ENCODE measurements at places on chromosomes 12 and 14.

DNA sequence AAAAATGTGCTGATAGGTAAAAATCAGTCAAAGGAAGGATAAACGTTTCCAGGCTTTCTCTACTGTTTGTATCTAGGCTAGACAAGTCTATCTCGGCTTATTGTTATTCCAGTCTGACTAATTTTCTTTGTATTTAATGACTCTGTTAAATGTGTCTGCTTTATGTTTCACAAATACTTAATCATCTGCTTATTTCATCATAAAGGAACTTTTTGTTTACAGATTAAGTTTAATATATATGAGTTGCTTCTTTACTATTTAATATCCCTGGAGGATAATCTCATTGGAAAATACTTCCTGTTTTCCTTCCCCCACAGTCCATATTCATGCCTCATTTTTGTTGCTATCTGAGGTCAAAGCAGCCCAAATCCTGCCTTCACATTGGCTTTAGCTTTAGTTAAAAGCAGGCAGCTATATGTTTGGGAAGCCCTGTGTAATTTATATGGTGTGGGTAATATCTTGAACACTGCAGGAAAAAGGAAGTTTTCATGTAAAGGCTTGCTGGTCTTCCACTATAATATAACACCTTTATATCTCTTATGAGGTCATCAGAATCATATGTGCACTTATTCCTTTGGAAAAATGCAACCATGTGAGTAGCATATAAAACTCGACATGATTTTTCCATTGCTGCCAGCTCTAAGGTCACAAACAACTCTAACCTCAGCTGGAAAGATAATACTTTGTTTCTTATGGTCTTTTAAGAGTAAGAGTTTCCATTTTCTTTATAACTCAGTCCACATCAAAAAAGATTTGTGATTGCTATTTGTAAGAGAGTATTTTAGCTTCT is 76.8 kb downstream of the ALX1 start:
- no peak for DNase-seq

DNA sequence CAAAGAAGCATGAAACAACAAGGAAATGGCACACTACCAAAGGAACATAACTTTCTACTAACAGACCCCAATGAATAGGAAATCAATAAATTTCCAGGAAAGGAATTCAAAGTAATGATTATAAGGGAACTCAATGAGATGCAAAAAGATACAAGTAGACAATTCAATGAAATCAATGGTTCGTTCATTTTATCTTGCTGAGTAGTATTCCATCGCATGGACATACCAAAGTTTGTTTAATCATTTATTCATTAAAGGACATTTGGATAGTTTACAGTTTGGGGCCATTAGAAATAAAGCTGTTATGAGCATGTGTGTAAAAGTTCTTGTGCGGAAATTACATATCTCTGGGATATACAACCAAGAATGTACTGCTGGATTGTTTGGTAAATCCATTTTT is 35.0 kb upstream of the LYZ start:
- no peak for DNase-seq

DNA sequence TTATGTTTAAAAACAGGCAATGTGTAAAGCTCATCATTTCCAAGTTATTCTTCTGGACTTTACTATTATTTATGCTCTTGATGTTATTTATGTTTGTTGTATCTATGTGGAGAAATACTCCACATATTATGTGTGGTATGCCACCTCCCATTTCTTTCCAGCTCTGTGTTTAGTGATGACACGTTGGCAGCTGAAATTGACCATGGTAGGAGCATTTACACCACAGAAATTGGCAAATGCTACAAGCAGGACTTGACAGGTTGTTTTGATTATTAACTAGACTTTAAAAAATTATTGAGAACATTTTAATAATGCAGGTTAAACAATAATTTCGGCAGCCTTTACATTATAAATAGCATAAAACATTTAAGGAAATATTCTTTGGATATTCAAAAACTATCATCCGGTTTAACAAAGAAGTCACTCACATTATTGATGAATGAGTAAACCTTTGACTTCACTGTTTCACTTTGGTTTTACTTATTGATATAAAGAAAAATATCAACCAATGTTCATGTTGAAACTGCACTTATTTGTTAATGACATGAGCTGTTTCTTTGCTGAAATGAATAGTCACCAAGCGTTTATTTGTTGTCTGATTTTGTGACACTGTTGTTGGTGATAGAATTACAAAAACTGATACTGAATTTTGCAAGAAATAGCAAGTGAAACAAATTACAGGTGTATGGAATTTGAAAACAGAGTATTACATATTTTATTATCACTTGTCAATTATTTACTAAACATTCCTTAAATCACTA is 76.8 kb downstream of the HMGA2 start:
- DNase-seq = no peak

DNA sequence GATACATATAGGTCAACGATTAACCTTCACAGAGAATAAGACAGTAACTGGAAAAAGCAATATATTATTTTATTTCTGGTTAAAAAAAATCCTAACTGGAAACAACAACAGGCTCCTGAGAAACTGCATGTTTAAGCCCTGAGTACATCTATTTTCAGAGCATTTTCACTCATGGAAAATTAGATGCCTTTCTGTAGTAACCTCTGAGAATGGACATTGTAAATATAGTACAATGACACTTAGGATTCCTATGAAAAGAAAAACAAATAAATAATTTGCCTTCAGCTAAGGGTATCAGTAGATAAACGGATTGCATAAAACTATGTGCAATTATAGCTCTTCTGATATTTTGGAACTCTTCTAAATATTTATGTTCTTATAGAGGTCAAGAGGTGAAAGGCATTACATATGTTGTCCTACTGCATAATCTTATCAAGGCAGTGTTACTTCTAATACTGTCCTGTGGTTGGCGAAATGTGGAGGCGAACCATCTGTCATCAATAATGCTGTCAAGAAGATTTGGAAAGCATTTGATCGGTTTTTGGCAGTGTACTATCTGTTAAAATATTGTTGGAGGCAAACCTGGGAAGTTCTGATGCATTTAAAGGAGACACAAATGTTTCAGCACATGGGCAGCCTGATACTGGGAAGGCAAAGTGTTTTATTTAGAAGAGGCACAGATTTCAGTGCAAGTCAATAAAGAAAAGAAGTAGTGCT is 381.8 kb downstream of the BTG1 start:
- DNase-seq = no peak

GRCh38 chr14:57634335-57634734 is 140.7 kb upstream of the CCDC198 start:
- DNase-seq = no peak

DNA sequence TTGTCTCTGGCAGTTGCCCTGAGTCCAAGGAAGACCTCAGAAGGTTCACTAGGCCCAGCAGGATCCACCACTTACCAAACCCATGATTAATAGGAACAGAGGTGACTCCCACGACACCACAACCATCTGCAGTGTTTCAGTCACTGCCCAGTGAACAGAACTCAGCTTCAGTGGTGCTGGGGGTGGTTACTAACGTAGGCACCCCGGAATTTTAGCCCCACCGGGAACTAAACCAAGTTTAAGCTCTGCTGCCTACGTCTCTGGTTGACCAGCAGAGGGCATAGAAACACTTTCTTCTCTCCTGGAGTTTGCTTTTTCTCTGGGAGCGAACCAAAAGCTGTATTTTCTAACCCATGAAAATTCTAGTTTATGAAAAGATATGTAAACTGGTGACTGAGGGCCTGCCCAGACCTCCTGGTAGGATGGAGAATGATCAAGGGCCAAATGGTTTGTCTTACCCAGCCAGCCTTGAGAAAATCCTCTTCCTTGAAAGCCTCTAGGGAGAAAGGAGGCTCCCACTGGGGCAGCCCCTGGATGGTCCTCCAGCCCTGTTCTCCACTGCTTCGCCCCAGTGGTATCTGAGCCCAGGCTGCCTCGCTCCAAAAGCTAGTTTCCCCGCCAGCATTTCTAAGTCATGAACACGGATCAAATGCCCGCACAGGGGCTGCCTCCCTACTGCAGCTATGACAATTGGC is 379.8 kb downstream of the DPF3 start:
- DNase-seq = peak; percentile 34
